M059J (cell line): ENCODE measurements at places on chromosomes 7 and 10. TPM values are rescaled to one million over a fixed set of nuclear protein-coding genes. Genes with fewer than 3 reads are reported as not detected.
A peak's percentile ranks its signal among the peaks of the same experiment; 100 is the strongest.

- no peak for DNase-seq
Observed at GRCh38 chr10:17578603-17579002, 38.6 kb downstream of the HACD1 start.

- DNase-seq, result no peak
Observed at GRCh38 chr10:120186506-120186905, 270.5 kb upstream of the PLPP4 start.

DNA sequence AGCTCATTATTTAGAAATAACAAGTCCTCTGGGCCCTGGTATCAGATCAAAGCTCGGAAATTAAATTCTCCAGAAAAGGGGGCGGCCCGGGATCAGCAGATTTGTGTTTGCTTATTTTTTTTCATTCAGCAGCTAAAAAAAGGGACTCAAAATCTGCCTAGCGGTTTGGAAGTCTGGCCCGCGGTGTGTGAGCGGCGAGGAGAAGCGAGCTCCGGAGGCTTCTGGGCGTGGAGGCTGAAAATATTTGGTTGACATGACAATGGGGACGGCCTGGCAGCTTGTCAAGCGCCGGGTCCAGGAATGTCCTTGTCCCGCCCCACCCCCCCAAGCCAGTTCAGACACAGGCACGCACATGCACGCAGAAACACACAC, 43.4 kb downstream of the FOXL3 start:
- peak; percentile 36 for DNase-seq

GRCh38 chr10:72483471-72483870, 128.8 kb upstream of the DNAJB12 start:
- DNase-seq, result peak; percentile 13

The NRAP gene
- not detected in 2 replicates for total RNA-seq

- peak; percentile 26 for DNase-seq
Observed at GRCh38 chr7:106127984-106128780, 16.1 kb upstream of the SYPL1 start.

- peak; percentile 4 for DNase-seq
Observed at GRCh38 chr7:110090110-110090820, 1000.7 kb upstream of the LRRN3 start.

DNA sequence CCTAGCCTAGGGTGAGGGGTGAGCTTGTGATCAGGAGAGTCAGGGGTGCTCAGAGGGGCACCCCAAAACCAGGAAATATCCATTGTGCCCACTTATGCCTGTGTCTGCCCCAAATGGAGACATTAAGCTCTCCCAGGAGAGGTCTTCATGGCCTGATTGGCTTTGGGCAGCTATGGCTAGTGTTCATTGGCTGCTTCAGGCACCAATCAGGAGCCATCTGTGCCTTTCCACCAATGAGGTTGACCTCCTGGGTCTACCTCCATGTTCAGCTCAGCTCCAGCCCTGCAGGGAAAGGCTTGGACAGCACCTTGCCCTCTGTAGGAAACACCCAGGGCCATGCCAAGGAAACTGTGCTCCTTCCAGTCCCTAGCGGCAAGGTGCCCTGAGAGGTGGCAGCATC, 23.9 kb upstream of the HSPB1 start:
- DNase-seq, result peak; percentile 68

The VSTM4 gene
- 0.10 TPM in 1 of 2 replicates, not detected in the other for total RNA-seq

The SYT15 gene
- 0.02 and 0.05 TPM in 2 replicates for total RNA-seq

GRCh38 chr7:34838329-34838728, 180.3 kb downstream of the NPSR1 start:
- DNase-seq, result peak; percentile 61

GRCh38 chr7:86966916-86967315, 92.5 kb downstream of the ELAPOR2 start:
- no peak for DNase-seq

- peak; percentile 39 for DNase-seq
Observed at GRCh38 chr10:132448248-132448731, 51.3 kb downstream of the PWWP2B start.

The CELF2 gene
- 0.05 and 0.76 TPM in 2 replicates for total RNA-seq

The NFKB2 gene
- 9.1 and 20.7 TPM in 2 replicates for total RNA-seq

GRCh38 chr10:112353046-112353445, 20.9 kb upstream of the ACSL5 start:
- no peak for DNase-seq

The NDUFB2 gene
- 734 and 940 TPM in 2 replicates for total RNA-seq

- DNase-seq, result peak; percentile 15
Observed at GRCh38 chr10:13939391-13939790, 352.6 kb downstream of the PRPF18 start.

DNA sequence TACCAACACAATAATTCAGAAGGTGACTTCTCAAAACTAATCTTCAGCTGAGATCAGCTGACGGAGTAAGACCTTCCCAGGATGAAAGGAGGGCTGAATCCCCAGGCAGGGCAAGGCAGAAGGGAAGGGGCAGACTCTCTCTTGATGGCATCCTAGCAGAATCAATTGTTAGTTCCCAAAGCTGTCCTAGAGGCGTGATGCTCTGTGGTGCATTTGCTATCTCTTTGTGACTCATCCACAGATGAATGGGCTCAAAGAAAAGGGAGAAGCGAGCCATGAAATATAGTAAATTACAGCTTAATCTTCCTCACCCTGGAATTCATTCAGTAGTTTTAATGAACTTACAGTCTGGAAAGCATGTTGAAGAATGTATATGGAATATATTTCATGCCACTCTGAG, 37.2 kb downstream of the PDE1C start:
- peak; percentile 46 for DNase-seq

The TBX20 gene
- total RNA-seq, result 2.1 and 4.3 TPM in 2 replicates

The ERVW-1 gene
- 0.02 TPM in 1 of 2 replicates, not detected in the other for total RNA-seq

DNA sequence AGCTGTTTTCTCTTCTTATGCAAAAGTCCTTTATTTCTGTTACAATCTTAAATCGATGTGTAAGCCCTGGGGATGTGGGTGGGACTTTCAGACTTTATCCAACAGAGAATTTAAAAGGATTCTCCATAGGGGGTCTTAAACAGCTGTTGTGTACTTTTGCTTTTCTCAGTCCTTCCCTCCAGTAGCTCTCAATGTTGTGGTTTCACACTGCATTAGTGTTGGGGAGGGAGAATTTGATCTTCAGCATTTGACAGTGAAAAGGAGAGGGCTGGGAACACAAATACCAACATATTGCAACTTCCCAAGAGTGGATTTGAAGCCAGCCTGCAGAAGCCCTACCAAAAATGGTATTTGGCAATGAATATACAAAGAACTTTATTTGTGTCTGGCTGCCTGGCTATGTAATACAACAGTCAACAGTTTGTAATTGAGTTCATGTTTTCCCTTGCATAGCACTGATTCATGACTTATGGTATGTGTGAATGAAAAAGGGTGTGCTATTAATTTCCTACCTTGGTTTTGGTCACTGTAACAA, 80.1 kb upstream of the CAPZA2 start:
- peak; percentile 58 for DNase-seq

DNA sequence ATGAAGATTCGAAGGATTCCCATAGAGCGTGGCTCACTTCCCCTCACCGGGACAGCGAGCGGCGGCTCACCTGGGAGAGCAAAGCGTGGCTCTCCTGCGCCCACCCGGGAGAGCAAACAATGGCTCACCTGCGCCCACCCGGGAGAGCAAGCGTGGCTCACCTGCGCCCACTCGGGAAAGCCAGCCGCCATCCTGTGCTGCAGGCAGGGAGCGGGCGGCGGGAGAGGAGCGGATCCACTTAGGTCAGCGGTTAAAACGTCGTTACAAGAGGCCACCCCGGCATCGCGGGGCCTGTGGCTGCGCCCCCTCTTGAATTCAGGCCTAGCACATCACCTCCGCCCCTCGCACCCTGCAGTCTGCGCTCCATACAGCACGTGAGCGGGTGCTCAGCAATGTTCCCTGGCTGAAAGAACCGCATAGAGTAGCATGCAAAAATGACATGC, 461 bp upstream of the FIGNL1 start:
- no peak for DNase-seq

DNA sequence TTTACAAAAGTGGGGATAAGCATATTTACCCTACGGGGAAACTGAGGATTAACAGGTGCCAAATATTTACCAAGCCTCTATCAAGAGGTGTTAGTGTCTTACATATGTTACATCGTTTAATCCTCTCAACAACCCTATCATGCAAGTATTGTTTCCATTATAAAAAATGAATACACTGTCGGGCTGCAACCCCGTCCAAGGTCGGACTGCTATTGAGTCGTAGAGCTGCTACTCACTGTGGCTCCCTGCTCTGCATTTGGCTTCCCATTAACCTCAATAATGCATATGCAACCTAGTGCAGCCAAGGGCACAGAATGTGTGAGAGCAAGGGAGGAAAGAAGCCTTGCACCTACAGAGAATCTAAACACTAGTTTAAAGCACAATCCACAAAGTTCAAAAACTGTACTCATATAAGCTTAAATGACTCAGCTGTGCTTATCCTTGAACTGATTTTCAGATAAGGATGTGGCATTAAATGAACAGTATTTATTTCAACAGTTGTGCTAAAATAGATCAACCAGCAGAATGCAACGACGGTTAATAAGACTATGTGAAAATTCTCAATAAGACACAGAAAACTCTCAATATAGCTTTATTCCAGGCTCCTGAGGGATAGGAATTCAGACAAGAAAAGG, 49.9 kb downstream of the UBE2H start:
- DNase-seq, result no peak

DNA sequence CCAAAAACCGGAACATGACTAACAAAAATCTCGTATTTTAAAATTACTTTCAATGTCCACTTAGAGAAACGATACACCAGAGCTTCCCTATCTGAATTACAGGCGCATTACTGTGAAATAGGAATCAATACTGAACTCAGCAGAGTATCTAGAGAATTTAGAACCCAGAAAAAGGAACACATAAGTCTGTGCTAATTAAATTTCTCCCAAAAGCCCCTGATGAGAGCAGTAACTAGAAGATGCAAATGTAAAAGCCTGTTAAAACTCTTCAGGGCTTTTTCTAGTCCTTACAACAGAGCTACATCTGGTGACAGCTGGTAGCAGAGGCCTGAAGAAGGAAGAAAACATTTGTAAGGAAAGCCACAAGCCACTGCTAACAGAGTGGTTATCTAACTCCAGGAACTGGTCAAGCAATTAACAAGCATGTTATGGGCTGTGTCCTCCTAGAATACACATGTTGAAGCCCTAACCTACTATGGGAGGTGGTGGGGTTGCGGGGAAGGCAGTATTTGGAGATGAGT, 24.2 kb downstream of the ITIH5 start:
- no peak for DNase-seq

GRCh38 chr10:112945811-112946210, 4.2 kb upstream of the TCF7L2 start:
- no peak for DNase-seq

- peak; percentile 43 for DNase-seq
Observed at GRCh38 chr7:12322284-12322902, 81.3 kb downstream of the VWDE start.

The FGFBP3 gene
- total RNA-seq, result 0.05 and 0.94 TPM in 2 replicates

DNA sequence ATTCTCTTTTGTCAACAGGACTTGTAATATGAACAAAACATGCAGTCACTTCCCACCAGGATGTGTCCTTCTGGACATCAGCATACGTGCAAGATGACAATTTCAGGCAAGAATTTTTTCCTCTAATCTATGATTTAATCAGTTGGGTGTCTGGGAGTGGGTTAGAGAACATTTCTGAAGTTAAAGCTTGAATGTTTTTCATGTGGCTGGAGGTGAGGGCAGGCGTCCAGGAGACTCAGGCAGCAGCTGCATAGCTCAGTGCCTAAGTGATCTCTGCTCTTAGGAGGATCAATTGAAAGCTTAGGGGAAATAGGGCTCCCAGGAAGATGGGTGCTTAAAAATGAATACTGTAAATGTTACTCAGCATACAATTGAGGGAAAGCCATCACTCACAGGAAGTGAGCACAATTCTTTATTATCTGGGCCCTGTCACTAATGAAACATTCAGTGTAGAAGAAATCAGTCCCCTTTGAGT, 457.6 kb upstream of the KLF6 start:
- peak; percentile 81 for DNase-seq

The BTBD16 gene
- total RNA-seq, result 0.05 TPM in 1 of 2 replicates, not detected in the other
